ENCODE measurements at places on chromosomes 11 and 22.

GRCh38 chr11:75893251-75893650, 78.2 kb downstream of the UVRAG start:
- no peak for DNase-seq

DNA sequence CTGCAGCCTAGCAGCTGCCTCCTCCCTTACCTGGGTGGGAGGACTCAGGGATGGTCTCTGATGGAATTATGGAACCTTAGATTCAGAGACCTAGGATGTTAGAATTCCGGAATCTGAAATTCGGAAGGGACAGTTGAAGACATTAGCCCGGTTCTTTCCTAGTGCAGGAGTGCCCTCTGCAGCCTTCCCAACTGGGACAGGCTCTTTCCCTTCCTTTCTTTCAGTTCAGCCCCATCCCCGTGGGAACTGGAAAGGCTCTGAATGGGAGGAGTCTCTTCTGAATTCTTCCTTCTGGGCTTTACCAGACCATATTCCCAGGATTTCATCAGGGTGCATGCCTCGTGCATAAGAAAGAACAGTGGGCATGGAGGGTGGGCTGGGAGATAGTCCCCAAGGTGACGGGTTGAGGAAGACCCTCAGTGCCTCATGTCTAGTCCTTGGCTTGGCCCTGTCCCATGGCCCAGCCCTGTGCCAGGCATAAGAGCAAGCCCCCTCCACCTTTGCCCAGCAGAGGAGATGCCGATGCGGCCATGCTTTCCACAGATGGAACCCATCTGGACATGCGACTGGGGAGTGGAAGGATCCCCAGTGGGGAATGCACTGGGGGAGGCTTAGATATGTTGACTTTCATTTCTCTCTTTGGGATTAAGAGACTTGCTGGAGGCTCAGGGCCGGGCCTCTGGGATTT, 14.4 kb downstream of the DNAJB13 start:
- no peak for DNase-seq

- DNase-seq: no peak
Measured at GRCh38 chr22:30580896-30581295, 6.4 kb upstream of the GAL3ST1 start.

- no peak for DNase-seq
Measured at GRCh38 chr22:44220727-44221680, 40.3 kb downstream of the PARVG start.

DNA sequence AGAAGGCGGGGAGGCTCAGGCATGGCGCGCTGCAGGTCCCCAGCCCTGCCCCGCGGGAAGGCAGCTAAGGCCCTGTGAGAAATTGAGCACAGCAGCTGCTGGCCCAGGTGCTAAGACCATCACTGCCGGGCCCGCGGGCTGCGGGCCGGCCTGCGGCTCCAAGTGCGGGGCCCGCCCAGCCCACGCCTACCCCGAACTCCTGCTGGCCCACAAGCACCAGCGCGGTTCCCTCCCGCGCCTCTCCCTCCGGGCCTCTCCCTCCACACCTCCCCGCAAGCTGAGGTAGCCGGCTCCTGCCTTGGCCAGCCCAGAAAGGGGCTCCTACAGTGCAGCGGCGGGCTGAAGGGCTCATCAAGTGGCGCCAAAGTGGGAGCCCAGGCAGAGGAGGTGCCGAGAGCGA, 4.6 kb upstream of the RDX start:
- no peak for DNase-seq

- no peak for DNase-seq
Measured at GRCh38 chr22:17921871-17922821, 102.2 kb downstream of the MICAL3 start.
